ENCODE measurements at places on chromosomes 2 and 18. TPM values are rescaled to one million over a fixed set of nuclear protein-coding genes. Genes with fewer than 3 reads are reported as not detected.

Gene COLEC12
- 21.1 TPM for total RNA-seq

Gene CCL20
- not detected for total RNA-seq

Gene MTLN
- total RNA-seq: 39.7 TPM

Gene VSNL1
- 0.66 TPM for total RNA-seq

Gene ACTR2
- 125 TPM for total RNA-seq

Gene RAB12
- 54.7 TPM for total RNA-seq

Gene POTEC
- total RNA-seq: under 0.01 TPM

Gene DAW1
- 2.5 TPM for total RNA-seq

Gene CNDP1
- total RNA-seq: not detected

Gene UGT1A7
- 0.96 TPM for total RNA-seq

Gene TMEM18
- total RNA-seq: 12.3 TPM

Gene EFEMP1
- 3,873 TPM for total RNA-seq

Gene ST8SIA5
- total RNA-seq: not detected

Gene SULT1C2
- total RNA-seq: 0.23 TPM

Gene TMEM131
- total RNA-seq: 38.2 TPM

Gene RGPD3
- total RNA-seq: 0.20 TPM

Gene C2orf68
- 24.1 TPM for total RNA-seq

Gene IL36B
- not detected for total RNA-seq

Gene RAD51AP2
- total RNA-seq: not detected

Gene ARHGEF4
- total RNA-seq: 4.7 TPM

Gene RETSAT
- total RNA-seq: 44.8 TPM

Gene POTEE
- not detected for total RNA-seq

Gene TAF4B
- 3.3 TPM for total RNA-seq

Gene TMEM150A
- 21.2 TPM for total RNA-seq

All from smooth muscle cell of the pulmonary artery (primary cell).